ENCODE measurements at places on chromosomes 5 and 9.

- no peak overlapping the region for H3K27ac ChIP-seq
- H3K4me1 ChIP-seq = no peaks in the 10 kb centered on the region
- DNase-seq = no peak
Observed at GRCh38 chr5:110377361-110377760, 349.1 kb downstream of the TMEM232 start.

- no peaks in the 10 kb centered on the region for H3K4me1 ChIP-seq
- no peaks in the 10 kb centered on the region for H3K27me3 ChIP-seq
- no peaks in the 10 kb centered on the region for H3K36me3 ChIP-seq
- H3K27ac ChIP-seq = no peak overlapping the region
- no peak overlapping the region for H3K4me3 ChIP-seq
- DNase-seq = no peak
Observed at GRCh38 chr5:88045931-88046461, 222.6 kb downstream of the TMEM161B start.

DNA sequence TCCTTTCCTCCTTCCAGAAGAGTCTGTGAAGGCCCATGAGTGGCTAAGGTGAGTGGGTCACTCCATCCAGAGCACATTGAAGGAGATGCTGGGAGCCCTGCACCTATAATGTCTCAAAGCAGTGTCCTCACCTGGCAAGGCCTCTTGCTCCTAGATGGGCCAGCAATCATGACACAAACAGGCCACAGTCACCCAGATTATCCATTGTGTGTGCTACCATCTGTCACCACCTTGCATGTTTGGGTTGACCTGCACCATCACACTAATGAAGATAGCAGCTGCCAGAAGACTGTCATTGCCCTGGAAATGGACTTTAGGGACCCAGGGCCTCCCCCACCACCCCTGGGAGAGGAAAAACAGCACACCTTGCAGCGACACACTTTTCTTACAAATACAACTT, 69.6 kb downstream of the GABBR2 start:
- H3K4me1 ChIP-seq = no peaks in the 10 kb centered on the region
- DNase-seq = no peak
- no peaks in the 10 kb centered on the region for H3K36me3 ChIP-seq
- H3K27ac ChIP-seq = no peak overlapping the region
- no peak overlapping the region for H3K4me3 ChIP-seq
- peaks cover 37% of the 10 kb centered on the region for H3K27me3 ChIP-seq

GRCh38 chr9:109624896-109625295, 126.8 kb upstream of the PTPN3 start:
- H3K4me1 ChIP-seq = no peaks in the 10 kb centered on the region
- H3K4me3 ChIP-seq = no peak overlapping the region
- no peak overlapping the region for H3K27ac ChIP-seq
- H3K27me3 ChIP-seq = no peaks in the 10 kb centered on the region
- no peak for DNase-seq

- DNase-seq = no peak
- peaks cover 27% of the 10 kb centered on the region for H3K4me1 ChIP-seq
- peak overlapping the region; percentile 57 for H3K4me3 ChIP-seq
- no peaks in the 10 kb centered on the region for H3K36me3 ChIP-seq
- peaks cover 20% of the 10 kb centered on the region for H3K27me3 ChIP-seq
Observed at GRCh38 chr9:35688558-35689541, 875 bp downstream of the TPM2 start.

GRCh38 chr9:5857928-5858327, 25.0 kb upstream of the ERMP1 start:
- no peak for DNase-seq
- peaks cover 14% of the 10 kb centered on the region for H3K36me3 ChIP-seq
- H3K4me1 ChIP-seq = peaks cover 14% of the 10 kb centered on the region
- no peaks in the 10 kb centered on the region for H3K27me3 ChIP-seq
- H3K27ac ChIP-seq = no peak overlapping the region
- H3K4me3 ChIP-seq = no peak overlapping the region

GRCh38 chr5:172999372-172999973, 15.9 kb downstream of the ATP6V0E1 start:
- no peak for DNase-seq
- H3K4me1 ChIP-seq = peaks cover 30% of the 10 kb centered on the region

DNA sequence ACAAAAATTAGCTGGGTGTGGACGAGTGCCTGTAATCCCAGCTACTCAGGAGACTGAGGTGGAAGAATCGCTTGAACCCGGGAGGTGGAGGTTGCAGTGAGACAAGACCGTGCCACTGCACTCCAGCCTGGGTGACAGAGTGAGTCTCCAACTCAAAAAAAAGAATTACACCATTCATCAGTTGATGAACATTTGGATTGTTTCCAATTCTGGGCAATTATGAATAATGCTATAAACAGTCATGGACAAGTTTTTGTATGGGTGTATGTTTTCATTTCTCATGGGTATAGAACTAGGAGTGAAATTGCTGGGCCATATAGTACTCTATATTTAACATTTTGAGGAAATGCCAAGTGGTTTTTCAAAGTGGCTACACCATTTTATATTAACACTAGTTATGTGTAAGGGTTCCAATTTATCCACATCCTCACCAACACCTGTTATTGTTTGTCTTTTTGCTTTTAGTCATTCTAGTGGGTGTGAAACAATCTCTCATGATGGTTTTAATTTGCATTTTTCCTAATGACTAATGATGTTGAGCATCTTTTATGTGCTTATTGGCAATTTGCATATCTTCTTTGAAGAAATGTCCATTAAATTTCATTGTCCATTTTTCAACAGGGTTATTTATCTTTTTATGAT, 9.0 kb upstream of the CCDC125 start:
- H3K36me3 ChIP-seq = no peaks in the 10 kb centered on the region
- DNase-seq = no peak
- no peak overlapping the region for H3K4me3 ChIP-seq
- no peak overlapping the region for H3K27ac ChIP-seq
- peaks cover 4% of the 10 kb centered on the region for H3K27me3 ChIP-seq

DNA sequence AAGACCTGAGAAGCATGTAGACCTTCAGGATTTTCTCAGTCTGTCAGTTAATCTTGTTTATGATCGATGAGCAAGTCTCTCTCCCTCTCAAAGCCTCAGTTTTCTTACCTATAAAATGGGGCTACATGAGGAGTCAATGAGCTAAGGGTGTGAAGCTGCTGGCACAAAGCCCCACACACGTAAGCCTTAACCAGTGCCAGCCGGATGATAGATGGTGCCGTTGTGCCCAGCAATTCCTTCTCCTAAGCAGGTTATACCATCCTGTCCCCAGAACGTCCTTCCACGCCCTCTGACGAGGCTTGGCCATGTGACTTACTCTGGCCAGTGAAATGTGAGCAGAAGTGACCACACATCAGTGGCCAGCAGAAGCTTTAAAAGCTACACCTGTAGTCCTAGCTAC, 179.0 kb downstream of the C9orf50 start:
- no peak for DNase-seq
- no peak overlapping the region for H3K4me3 ChIP-seq
- peaks cover 86% of the 10 kb centered on the region for H3K27me3 ChIP-seq
- no peak overlapping the region for H3K27ac ChIP-seq
- peaks cover 30% of the 10 kb centered on the region for H3K4me1 ChIP-seq

- no peaks in the 10 kb centered on the region for H3K4me1 ChIP-seq
- H3K4me3 ChIP-seq = no peak overlapping the region
- no peaks in the 10 kb centered on the region for H3K36me3 ChIP-seq
- no peaks in the 10 kb centered on the region for H3K27me3 ChIP-seq
- DNase-seq = no peak
Observed at GRCh38 chr5:167796672-167797071, 494.8 kb upstream of the WWC1 start.

- no peak for DNase-seq
- H3K36me3 ChIP-seq = no peaks in the 10 kb centered on the region
- H3K27me3 ChIP-seq = no peaks in the 10 kb centered on the region
- no peak overlapping the region for H3K4me3 ChIP-seq
- H3K4me1 ChIP-seq = no peaks in the 10 kb centered on the region
- no peak overlapping the region for H3K27ac ChIP-seq
Observed at GRCh38 chr5:152689250-152689711, 284.2 kb upstream of the NMUR2 start.

DNA sequence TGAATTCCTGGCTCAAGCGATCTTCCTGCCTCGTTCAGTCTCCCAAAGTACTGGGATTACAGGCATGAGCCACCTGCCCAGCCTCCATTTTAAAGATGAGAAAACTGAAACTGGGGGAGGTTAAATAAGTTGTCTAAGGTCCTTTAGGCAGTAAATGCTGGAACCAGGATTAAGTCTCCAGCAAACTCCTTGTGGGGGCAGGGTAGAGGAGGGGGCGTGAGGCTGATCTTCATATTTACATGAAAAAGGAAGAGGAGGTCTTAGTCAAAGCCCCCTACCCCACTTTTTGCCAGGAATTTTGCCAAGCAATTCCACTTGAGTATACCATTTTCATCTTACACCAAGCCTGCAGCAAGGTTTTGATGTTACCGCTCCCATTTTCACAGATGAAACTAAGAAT, 76.6 kb upstream of the NR4A3 start:
- DNase-seq = no peak
- no peaks in the 10 kb centered on the region for H3K36me3 ChIP-seq
- peaks cover 11% of the 10 kb centered on the region for H3K27me3 ChIP-seq
- H3K4me3 ChIP-seq = no peak overlapping the region
- no peaks in the 10 kb centered on the region for H3K4me1 ChIP-seq

DNA sequence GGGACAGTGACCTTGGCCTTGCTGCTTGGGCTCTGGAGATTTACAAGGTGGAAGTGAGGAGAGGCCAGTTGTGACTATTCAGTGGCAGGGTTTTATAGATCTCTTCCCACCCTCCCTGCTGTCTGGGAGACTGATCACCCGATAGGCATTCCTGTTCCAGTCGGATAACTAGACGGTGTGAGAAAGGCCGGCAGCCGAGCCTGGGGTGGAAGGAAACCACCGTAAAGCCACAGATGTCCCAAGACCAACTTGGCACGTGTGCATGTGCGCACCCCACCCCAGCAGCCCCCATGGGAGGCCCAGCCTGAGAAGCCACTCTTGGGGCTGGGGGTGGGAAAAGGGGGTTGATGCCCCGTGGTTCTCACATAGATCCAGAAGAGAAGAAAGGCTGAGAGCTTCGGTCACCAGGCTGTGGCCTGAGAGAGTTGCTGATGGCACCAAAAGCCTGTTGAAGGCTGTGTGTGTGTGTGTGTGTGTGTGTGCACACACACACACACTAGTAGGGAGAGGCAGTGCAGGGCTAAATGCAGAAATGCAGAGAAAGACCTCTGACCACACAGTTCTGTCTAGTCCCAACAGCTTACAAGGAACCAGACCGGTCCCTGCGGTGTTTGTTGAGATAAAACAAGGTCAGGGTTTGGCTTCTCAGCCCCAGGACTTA, 225.8 kb downstream of the FANCC start:
- H3K4me3 ChIP-seq = no peak overlapping the region
- peaks cover 15% of the 10 kb centered on the region for H3K4me1 ChIP-seq
- no peak overlapping the region for H3K27ac ChIP-seq
- H3K27me3 ChIP-seq = peaks cover 7% of the 10 kb centered on the region
- H3K36me3 ChIP-seq = no peaks in the 10 kb centered on the region

- H3K4me3 ChIP-seq = no peak overlapping the region
- peaks cover 13% of the 10 kb centered on the region for H3K27me3 ChIP-seq
- no peaks in the 10 kb centered on the region for H3K4me1 ChIP-seq
- H3K36me3 ChIP-seq = no peaks in the 10 kb centered on the region
- no peak for DNase-seq
Observed at GRCh38 chr5:41885286-41885685, 15.1 kb upstream of the OXCT1 start.

- no peak overlapping the region for H3K4me3 ChIP-seq
- no peak for DNase-seq
- H3K27ac ChIP-seq = no peak overlapping the region
- H3K4me1 ChIP-seq = peaks cover 8% of the 10 kb centered on the region
- peaks cover 9% of the 10 kb centered on the region for H3K27me3 ChIP-seq
Observed at GRCh38 chr5:95720094-95720786, 10.9 kb upstream of the RHOBTB3 start.

GRCh38 chr5:135423846-135424168, 23.3 kb downstream of the DCANP1 start:
- peak overlapping the region; percentile 1 for H3K27ac ChIP-seq
- peaks cover 33% of the 10 kb centered on the region for H3K27me3 ChIP-seq
- no peak overlapping the region for H3K4me3 ChIP-seq
- H3K4me1 ChIP-seq = peaks cover 20% of the 10 kb centered on the region
- H3K36me3 ChIP-seq = peaks cover 2% of the 10 kb centered on the region
- no peak for DNase-seq

DNA sequence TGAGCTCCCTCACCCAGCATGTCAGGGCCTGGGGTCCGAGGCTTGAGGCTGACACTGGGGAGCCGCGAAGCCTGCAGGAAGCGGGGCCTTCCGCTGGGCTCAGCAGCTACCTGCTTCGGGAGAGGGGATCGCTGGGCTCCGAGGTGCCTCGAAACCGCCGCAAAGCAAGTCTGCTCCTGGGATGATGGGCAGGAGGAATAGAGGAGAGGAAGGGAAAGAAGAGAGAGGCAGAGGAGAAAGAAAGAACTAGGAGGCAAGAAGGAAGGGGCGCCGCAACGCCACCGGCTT, 1.5 kb upstream of the PRDM12 start:
- H3K4me1 ChIP-seq = peaks cover 15% of the 10 kb centered on the region
- H3K36me3 ChIP-seq = no peaks in the 10 kb centered on the region
- H3K27me3 ChIP-seq = peaks cover 100% of the 10 kb centered on the region
- H3K27ac ChIP-seq = peak overlapping the region; percentile 68

- H3K36me3 ChIP-seq = no peaks in the 10 kb centered on the region
- no peak overlapping the region for H3K27ac ChIP-seq
- H3K4me3 ChIP-seq = no peak overlapping the region
- no peaks in the 10 kb centered on the region for H3K27me3 ChIP-seq
- no peaks in the 10 kb centered on the region for H3K4me1 ChIP-seq
Observed at GRCh38 chr9:16530669-16531642, 339.5 kb downstream of the BNC2 start.

DNA sequence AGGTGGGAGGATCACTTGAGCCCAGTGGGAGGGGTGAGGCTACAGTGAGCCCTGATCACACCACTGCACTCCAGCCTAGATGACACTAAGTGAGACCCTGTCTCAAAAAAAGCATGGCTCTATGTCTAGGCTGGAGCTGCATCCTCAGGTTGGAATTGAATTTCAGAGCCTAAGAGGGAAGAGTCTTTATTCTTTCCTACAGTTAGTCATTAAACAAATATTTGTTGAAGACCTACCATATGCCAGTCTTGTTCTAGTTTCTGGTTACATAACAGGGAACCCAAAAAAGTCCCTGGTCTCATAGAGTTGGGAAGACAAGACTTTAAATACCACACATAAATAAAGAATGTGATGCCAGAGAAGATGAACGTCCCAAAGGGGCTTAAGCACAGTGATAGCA, 6.9 kb upstream of the GRPEL2 start:
- H3K27me3 ChIP-seq = peaks cover 23% of the 10 kb centered on the region
- no peak overlapping the region for H3K4me3 ChIP-seq
- H3K36me3 ChIP-seq = no peaks in the 10 kb centered on the region
- no peak for DNase-seq

DNA sequence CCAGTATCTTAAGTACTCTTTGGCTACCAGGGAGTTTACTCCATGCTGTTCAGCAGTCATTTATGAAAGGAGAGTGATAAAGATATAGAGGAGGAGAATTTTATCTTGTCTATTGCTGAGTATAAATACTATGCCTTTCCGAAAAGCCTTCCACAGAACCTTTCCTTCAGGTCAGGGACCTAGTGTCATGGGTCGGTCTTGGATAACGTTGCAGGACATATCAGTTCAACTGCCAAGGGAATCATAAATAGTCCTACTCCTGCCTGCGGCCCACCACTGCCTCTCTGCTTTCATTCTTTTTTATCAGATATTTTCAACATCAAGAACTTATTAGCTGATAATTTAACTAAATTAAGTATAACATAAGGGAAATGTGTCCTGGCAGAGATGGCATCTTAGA, 122.0 kb upstream of the CCDC152 start:
- no peaks in the 10 kb centered on the region for H3K27me3 ChIP-seq
- no peaks in the 10 kb centered on the region for H3K36me3 ChIP-seq
- no peak overlapping the region for H3K27ac ChIP-seq
- no peak overlapping the region for H3K4me3 ChIP-seq
- H3K4me1 ChIP-seq = no peaks in the 10 kb centered on the region

- no peak overlapping the region for H3K4me3 ChIP-seq
Observed at GRCh38 chr5:168881427-168882149, 302.4 kb upstream of the PANK3 start.

All from activated naive CD4-positive, alpha-beta T cell treated with anti-CD3 and anti-CD28 coated beads, Interleukin-2, amount 10 ng/mL, durations not matched to agents 7 days and 5 days (primary cell).